ENCODE measurements at places on chromosomes 3 and 15.

DNA sequence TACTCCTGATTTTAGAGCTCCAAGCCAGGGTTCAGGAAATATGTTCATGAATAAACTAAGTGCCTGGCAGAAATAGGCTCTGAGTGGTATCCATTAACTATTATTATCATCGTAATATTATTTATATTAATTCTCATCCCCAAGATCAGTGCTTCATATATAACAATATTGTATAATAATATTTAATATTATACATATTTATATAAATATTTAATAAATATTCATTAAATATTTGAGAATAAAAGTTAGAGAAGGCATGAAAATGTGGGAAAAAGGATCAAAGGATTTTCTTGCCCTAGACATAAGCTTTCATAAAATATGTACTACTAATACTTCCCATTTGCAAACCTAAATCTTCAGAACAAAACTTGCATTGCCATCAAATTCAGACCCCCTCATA is 196.5 kb downstream of the ZMAT3 start:
- DNase-seq, result no peak

DNA sequence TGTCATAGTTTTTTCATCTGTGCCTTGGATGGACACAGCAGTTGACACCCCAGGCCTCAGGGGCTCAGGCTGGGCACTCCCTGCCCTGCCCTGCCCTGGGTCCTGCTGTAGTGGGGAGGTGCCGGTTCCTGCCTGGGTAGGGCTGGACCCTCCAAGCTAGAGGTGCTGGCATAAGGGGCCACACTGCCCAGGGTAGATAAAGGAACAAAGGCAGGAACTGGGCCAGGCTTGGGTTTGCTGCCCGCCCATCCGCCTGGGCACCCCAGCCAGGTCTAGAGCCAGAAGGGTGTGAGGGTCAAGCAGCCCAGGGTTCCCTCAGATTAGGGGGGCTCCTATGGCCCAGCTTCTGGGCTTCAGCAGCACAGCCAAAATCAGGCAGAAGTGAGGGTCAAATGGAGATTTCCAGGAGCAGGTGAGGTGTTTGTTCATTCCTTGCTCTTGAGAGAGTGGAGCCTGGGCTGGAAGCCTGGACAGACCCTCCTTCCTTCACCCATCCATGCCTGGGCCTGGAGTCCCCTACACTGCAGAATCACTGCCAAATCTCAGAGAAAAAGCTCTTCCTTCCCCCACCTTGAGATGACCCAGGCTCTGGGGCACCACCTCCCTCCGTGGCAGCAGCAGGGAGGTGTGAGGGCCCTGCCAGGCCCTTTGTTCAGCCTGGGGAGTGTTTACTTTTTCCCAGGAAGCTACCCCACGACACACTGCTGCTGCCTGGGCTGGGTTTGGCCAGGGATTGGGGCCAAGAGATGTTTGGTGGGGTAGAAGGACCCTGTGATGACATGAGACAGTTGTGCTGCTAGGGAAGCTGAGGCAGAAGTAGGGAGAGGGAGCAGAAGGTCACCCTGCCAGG is 7.1 kb downstream of the SEMA3F start:
- no peak for DNase-seq

DNA sequence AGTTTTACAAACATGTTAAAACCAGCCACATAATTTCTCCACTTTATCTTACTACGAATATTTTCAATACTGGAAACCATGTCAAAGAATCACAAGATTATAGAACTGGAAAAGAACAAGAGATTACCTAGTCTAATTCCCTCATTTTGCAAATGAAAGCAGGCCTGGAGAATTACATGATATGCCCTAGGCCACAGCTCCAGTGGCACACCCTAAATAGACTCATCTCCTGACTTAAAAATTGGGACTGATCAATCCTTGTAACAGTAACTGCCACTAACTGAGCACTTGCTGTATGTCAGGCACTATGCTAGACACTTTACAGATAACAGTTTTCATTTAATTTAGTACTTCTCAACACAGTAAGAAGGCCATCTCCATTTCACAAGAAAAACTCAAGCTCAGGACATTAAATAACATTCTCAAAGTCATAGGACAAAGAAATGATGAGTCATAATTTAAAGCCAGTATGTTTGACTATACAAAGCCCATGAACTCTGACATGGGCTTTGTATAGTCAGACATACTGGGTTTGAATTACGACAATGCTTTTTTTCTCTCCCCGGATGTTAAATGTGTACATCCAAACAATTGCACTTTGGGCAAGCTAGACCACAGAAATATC is 9.4 kb downstream of the IGSF11 start:
- DNase-seq, result no peak

DNA sequence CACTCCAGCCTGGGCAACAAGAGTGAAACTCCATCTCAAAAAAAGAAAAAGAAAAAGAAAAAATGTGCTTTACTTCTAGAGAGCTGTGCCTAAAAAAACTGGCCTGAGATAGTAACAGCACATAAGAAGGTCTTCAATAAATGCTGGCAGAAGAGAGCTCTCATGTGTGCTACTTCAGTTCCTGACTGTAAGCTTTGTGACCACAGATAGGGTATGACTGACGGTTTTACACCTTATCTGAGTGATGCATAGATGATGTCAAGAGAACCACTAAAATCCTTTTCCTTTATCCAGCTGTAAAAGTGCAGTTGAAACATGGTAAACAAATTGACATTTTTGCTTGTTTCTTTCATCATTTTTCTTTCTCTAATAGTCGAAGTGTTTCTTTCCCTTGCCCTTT is 127.9 kb downstream of the C3orf70 start:
- DNase-seq, result no peak

- DNase-seq, result no peak
Observed at GRCh38 chr3:143671626-143672025, 176.6 kb downstream of the SLC9A9 start.

- no peak for DNase-seq
Observed at GRCh38 chr3:28718074-28718849, 369.6 kb upstream of the AZI2 start.

DNA sequence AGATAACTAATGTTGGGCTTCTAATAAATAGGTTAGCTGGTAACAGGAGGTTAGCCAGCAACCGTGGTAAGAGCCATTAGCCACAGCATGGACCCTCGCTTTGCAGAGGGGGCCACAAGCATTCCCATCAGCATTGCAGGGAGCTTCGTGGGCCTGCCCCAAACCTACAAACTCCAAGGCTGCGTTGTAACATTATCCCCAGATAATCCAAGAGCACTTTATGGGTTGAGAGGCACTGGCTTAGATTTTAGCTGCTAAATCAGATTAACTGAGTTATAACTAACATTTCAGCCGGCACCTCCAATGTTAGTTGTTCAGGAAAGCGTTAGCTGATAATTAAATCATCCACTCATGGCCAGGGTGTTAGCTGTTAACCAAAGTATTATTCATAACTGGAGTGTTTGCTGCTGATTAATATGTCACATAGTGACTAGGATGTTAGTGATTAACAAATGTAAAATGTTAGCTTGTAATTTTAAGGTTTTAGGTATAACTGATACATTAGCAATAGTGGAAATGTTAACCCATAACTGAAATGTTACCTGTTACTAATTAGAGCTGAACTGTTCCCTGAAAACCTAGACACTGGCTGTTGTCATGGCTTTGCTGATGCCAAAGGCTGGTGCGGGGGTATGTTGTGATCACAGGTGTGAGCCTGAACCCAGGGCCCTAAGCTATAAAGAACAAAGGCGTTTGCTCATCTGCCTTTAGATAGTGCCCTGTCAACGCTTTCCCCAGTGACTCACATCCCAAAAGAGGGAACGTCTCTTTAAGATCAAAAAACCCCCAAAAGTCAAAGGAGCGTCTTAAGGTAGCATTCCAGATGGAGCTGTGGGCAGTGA is 56.2 kb downstream of the SLC6A6 start:
- DNase-seq, result no peak

- no peak for DNase-seq
Observed at GRCh38 chr3:127339016-127339415, 51.2 kb upstream of the PRR20G start.

DNA sequence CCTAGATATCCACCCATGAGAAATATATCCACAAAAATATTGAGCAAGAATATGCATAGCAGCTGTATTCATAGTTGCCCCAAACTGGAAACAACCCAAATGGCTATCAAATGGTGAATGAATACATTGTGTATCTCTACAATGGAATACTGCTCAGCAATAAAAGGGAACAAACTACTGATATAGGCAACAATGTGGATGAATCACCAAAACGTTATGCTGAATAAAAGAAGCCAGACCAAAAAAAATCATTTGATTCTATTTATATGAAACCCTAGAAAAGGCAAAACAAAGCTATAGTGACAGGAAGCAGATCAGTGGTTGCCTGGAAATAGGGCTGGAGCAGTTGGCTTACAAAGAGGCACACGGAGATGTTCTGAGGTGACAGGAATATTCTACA is 15.5 kb upstream of the CMTM7 start:
- no peak for DNase-seq

- no peak for DNase-seq
Observed at GRCh38 chr3:197718891-197719290, 17.8 kb downstream of the RUBCN start.

- no peak for DNase-seq
Observed at GRCh38 chr3:66809595-66809958, 188.5 kb upstream of the KBTBD8 start.
